Stimulated activated CD8-positive, alpha-beta memory T cell treated with anti-CD3 and anti-CD28 coated beads, Interleukin-4, amount 100 ng/mL, for 1 hour (primary cell): ENCODE measurements at places on chromosomes 1 and 21.
A peak's percentile ranks its signal among the peaks of the same experiment; 100 is the strongest.

GRCh38 chr1:183472488-183473216, at the start of gene SMG7:
SMG7 (plus strand) TSS chr1:183472499; CDS start chr1:183472621, 122 bp downstream.
- DNase-seq: peak; percentile 22

DNA sequence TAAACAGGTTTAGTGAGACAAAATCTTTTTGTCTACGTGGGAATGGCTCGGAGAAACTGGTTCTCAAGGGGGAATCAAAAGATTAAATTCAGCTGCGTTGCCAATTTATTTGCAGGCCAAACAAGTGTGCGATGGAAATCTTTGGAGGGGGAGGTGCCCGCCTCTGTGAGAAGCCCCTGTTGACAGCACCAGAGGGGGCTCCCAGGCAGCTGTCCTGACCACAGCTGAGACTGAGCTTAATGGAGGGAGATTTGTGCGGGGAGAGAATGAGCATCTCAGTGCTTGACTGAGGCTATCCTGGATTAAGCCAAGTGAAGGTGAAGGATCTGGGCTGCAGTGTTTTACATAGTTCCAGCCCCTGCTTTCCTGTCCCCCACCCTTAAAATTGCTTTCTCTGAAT, 169.7 kb downstream of the ATG4C start:
- no peak for DNase-seq

DNA sequence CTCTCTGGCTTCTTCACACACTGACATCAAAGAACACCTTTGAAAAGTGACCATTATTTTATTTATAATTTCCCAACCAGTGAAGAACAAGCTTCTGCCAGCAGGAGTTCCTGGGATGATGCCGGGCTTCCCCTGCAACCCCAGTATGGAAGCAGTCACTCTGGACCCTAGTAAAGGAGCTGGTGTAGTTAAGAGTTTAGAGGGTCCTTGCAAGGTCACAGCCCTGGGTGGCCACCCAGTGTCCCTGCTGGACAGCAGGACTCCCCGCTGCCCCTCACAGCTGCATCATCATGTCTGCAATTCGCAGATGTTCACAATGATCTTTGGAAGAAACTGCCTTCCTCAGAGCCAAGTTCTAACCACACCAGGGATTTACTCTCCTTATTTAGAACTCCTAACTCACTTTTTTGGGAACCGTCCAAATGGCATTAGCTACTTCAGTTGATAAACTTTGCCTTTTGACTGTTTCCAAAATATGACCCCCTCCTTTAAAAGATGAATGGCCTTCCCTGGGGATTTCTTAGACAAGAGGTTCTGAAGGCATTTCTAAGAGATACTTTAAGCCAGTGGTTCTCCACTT, 90.6 kb downstream of the HIVEP3 start:
- DNase-seq: no peak

DNA sequence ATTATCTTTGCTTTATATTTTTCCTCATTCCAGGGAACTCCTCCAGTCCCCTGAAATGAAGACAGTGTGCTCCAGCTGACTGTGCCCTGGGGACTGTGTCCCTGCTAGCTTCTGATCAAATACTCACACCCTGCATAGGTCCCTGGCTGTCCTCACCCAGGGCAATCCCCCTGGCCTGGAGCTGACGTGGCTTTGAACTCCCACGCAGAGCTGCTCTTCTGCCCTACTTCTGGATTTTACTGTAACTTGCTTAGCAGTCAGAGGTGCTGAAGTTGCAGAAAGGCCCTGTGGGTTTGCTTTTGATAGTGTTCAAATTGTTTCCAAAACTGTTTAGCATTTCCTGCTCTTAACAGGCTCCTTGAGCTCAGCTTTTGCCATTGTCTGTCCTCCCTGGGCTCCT, 186.5 kb downstream of the FASLG start:
- DNase-seq: no peak

DNA sequence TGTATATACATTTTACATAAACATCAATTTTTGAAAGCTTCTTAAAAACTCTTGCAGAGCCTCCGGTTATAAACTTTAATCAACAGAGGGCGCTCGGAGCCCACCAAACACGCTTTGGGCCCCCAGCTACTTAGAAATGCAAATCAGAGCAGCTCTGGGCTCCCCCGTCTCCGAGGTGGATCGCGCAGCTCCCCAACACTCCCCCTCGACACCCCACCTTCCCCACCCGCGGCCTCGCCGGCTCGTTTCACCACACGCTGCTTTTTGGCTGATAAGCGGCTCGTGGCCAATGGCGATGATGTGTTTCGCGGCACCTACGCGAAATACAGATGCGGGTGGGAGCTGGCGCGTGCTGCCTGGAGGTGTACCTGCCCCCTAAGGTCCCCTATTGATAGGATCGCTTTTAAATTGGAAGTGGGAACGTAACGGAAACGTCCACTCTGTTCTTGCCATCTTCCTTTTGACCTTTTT, 1.7 kb upstream of the KIF26B start:
- DNase-seq: peak; percentile 25

DNA sequence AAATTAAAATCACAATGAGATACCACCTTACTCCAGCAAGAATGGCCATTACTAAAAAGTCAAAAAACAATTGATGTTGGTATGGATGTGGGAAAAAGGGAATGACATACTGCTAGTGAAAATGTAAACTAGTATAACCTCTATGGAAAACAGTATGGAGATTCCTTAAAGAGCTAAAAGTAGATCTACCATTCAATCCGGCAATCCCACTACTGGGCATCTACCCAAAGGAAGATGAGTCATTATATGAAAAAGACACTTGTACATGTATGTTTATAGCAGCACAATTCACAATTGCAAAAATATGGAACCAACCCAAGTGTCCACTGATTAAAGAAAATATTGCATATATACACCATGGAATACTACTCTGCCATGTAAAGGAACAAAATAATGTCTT, 37.2 kb downstream of the SUSD4 start:
- no peak for DNase-seq

DNA sequence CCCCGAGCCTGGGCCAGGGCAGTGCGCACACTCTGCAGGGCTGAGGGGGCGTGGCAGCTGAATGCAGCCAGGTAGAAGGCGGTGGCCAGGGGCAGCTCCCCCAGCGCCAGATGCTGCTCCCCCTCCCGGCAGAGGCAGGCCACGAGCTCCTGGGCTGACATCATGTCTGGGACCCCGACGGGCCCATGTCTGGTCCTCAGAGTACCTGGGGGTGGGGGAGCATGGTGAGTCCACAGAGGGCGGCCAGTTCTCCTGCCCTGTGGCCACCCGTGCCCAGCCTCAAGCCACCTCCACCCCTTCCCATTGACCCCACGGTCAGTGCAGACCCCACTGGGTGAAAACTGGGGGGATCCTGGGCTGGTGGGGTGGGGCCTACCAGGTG, 838 bp downstream of the TTC34 start:
- no peak for DNase-seq

GRCh38 chr1:118998171-118998570, 10.0 kb upstream of the TBX15 start:
- no peak for DNase-seq

GRCh38 chr1:241611063-241611462, 29.1 kb downstream of the CHML start:
- DNase-seq: no peak

DNA sequence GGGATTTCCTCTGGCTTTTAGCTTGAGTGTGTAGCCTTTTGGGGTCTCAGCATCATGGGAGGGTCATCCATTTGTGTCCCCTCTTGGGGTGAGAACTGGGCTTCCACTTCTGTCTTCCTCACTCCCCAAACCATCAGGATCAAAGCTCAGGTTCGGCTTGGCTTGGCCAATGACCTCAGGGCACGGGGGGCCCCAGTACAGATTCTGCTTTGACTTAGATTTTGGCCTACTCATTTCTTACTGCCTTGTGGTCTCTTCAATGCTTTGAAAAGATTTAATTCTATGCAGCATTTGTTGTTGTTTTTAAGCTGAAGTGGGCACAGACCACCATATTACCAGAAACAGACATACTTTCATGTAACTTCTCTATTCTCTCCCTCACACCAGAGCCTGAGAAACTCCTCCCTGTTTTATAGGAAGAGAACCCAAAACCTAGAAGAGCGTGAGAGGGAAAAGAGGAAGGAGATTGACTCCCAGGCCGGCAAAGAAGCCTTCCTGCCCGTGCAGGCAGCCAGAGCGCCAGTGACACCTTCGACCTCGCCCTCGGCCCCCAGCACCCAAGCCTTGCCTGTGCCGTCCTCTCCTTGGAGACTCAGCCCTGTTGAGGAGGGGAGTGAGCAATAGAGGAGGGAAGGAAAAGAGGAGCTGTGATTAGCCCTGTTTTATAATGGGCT, 1.9 kb upstream of the S100A3 start:
- no peak for DNase-seq

- no peak for DNase-seq
Observed at GRCh38 chr1:114902343-114902742, 47.7 kb downstream of the SYCP1 start.

GRCh38 chr21:39108291-39109162, 74.7 kb downstream of the PSMG1 start:
- no peak for DNase-seq

GRCh38 chr1:9293533-9294404, 1.1 kb downstream of the SPSB1 start:
- DNase-seq: no peak

GRCh38 chr1:21652937-21653743, 16.0 kb downstream of the RAP1GAP start:
- no peak for DNase-seq

GRCh38 chr1:156942576-156942975, 22.1 kb downstream of the LRRC71 start:
- no peak for DNase-seq

DNA sequence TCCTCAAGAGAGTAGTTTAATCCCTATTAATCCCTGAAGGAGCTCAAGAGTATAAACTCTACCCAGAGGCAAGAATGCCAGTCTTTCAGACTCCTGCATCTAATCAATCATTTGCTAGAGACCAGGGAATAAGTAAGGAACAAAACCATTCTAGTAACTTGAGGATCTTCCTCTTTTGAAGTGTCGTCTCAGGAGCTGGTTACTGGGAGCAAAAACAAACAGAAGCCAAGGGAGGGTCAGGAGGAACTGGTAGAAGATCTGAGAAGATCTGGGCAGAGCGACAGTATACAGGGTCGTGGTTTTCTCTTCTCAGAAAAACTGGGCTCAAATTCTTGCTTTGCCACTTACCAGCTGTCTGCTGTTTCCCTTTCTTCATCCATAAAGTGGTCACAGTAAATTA, 69.3 kb downstream of the RPS6KA1 start:
- no peak for DNase-seq

GRCh38 chr1:160370561-160371345, 3.9 kb downstream of the NHLH1 start:
- DNase-seq: no peak

DNA sequence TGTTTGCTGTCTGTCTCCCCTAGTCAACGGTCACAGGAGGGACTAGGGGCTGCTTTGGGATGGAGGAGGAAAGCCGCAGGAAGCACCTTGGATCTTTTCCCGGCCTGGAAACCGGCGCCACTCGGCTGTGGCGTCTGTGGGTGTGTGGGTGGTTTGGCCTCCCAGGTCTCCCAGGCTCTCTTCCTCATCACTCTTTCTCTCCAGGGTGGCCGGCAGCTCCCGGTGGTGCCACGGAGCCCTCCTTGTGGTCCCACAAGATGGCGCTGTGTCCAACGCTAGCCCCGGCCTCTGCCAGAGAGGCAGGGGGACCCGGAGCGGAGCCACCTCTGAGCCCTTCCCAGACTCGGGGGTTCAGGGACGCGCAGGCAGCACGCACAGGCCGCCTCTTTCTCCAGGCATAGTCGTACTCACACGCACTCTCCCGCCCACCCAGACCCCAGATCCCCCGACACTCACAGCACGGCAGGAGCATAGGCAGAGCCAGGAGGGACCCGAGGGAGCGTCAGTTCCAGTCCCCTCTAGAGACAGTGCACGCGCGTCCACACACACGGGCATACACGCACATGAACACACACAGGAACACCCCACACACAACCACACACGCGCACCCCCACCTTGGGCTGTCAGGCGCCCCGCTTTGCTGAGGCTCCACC, 31.2 kb downstream of the CDCP2 start:
- DNase-seq: peak; percentile 44

DNA sequence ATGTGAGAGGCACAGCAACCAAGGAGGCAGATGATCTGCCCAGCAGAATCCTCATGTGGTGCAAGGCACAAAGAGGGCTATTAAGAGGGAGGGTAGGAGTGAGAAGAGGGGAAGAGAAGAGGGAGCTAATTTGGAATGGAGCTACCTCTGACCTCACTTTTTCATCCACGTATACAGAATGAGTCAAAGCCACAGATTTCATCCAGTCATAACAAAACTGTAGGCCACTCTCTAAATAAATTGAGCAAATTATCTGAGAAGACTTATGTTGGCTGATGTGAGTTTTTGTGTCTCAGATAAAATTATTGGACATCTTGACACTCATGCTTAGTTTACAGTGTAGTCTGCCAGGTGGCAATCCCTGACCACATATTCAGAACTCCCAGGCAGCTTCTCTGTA, 325.6 kb downstream of the TTLL7 start:
- DNase-seq: no peak

- DNase-seq: no peak
Observed at GRCh38 chr1:218494449-218494852, 149.3 kb downstream of the TGFB2 start.

DNA sequence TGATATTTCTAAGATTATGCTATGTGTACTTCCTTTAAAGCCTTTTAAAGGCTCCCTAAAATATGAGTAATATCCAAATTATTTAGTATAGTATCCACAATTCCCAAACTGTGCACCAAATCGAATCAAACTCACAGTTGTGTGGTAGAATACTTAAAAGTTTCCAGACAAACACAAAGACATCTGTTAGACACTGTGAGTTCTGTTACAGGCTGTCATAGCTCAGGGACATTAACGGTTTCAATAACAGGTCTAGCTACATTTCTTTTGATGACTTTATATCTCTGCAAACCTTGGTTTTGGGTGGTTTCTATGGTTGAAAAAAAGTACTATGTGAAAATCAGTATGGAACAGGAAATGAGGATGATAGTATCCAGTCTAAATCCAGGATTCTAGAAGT, 36.9 kb upstream of the NEK7 start:
- no peak for DNase-seq

DNA sequence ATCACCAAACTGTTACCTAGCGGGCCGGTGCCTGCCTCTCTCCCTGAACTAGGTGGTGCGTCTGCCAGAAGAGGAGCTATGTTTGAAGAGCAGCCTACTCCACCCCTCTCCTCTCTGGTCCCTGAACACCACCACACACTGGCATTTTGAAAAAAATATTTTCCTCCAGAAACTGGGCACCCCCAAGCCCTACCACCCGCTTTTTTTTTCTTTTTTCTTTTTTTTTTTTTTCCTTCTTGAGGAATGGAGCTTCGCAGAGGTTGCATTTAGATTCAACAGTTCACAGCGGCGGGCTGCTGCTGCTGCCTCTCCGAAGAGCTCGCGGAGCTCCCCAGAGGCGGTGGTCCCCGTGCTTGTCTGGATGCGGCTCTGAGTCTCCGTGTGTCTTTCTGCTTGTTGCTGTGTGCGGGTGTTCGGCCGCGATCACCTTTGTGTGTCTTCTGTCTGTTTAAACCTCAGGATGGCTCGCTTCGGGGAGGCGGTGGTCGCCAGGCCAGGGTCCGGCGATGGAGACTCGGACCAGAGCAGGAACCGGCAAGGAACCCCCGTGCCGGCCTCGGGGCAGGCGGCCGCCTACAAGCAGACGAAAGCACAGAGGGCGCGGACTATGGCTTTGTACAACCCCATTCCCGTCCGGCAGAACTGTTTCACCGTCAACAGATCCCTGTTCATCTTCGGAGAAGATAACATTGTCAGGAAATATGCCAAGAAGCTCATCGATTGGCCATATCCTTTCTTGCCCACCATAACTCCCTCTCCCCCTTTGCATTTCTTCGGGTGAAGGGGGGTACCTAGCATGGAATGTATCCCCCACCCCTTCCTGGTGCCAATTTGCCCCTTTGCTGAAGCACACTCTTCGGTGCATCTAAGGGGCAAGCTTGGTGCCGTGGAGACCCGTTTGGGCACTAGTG, at the start of gene CACNA1E:
CACNA1E (plus strand) TSS at position 233 of the 911 bp plus-strand sequence; CDS start at position 461, 228 bp downstream.
- no peak for DNase-seq

GRCh38 chr1:159803956-159804689, 2.0 kb downstream of the FCRL6 start:
- no peak for DNase-seq
